ENCODE measurements at places on chromosomes 2 and 18.

GRCh38 chr2:230384986-230385385, 31.0 kb upstream of the SP100 start:
- DNase-seq = no peak

- no peak for DNase-seq
Measured at GRCh38 chr2:3349211-3349693, 28.4 kb downstream of the EIPR1 start.

- DNase-seq = no peak
Measured at GRCh38 chr2:84121-84520, 37.8 kb upstream of the FAM110C start.

GRCh38 chr18:11666176-11666575, 22.9 kb upstream of the GNAL start:
- no peak for DNase-seq

DNA sequence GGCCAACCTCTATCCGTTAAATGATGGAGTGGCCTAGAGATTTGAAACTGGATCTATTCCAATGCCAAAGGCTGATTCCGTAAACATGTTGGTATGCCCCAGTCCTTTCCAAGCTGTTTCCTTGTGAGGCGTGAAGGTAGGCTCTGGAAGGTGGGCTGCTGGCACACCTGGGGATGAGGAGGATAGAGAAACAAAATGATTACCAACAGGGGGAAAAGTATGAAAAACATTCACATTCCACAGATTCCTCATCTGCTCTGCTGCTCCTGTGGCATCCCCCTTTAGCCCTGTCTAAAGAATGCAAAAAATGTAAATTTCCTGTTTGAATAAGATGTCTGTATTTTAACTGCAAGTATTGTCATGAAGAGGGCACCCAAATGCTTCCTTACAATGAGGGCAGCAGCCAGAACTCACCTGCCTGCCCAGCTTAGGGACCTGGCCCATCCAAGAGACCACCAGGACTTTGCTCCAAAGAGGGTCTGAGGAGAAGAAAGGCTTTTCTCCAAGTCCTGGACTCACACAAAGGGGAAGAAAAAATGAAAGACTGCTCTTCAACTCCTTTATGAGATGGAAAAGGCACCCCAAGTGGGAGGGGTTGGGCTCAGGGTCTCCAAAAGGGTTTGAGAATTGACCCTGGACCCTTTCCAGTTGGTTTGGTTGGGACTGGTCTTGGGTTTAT, 132.3 kb upstream of the PELI1 start:
- DNase-seq = no peak

DNA sequence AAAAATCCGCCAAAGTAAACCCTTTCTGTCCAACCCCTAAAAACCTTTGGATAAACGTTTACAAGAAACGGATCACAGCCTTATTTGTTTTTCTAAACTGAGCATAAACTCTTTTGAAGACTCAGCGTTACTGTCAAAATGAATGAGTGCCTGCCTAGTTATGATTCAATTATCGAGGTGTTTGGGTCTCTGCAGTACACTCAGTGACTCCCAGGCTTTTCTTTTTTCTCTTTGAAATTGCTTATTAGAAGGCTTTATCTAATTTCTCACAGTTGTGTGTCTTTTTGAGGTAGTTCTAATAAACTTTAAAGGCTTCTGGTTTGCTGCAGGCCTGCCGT, 663 bp downstream of the RHBDD1 start:
- DNase-seq = no peak

DNA sequence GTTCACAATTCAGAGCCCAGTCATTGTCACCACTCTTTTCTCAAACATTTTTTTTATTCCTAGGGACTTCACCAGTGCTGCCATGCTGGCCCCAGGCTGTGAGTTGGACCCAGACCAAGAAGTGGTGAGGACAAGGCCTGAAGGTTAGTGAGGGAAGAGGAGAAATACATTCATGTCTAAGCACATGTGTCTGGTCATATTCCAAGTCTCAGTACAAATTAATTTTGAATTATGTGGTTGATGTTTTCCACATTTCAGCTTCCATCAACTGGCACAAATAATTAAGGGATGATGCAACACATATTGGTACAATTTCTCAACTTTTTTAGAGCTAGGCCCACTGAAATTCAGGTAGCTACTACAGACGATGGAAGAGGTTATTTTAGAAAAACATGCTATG, 106.6 kb upstream of the UPP2 start:
- DNase-seq = no peak

DNA sequence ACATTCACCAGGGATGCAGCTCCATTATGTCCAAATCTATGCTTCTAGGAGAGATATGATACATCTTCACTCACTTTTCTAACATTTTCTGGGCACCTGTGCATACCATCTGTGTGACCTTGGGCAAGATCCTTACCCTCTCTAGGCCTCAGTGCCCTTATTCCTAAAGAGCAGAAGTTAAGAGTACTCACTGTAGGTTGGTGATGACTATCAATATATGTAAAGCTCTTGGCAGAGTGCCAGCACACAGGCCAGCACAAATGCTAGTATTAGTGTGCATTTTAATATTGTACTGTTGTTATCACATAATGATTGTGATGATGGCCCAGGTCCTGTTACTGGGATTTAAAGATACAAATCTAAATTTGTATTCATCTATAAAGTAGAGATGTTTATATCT, 199.2 kb downstream of the RAD51AP2 start:
- no peak for DNase-seq

- no peak for DNase-seq
Measured at GRCh38 chr2:41489638-41490037, 558.2 kb upstream of the PKDCC start.

DNA sequence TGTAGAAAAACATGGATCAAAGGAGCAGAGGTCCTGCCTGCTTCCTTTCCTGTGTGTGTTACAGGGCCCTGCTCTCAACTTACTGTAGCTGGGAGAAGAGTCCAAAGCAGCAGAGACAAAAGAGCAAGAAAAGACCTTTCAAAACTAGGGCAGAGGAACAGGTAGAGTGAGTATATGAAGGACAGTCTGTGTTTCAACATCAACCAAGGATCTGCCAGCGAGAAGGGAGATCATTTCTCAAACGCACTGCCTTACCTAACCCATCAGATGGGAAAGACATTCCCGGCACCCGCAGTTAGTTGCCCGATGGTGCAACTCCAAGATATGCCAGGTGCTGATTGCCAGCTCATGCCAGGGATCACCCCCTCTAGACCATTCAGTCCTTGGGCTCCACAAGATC, 41.7 kb downstream of the MREG start:
- no peak for DNase-seq

DNA sequence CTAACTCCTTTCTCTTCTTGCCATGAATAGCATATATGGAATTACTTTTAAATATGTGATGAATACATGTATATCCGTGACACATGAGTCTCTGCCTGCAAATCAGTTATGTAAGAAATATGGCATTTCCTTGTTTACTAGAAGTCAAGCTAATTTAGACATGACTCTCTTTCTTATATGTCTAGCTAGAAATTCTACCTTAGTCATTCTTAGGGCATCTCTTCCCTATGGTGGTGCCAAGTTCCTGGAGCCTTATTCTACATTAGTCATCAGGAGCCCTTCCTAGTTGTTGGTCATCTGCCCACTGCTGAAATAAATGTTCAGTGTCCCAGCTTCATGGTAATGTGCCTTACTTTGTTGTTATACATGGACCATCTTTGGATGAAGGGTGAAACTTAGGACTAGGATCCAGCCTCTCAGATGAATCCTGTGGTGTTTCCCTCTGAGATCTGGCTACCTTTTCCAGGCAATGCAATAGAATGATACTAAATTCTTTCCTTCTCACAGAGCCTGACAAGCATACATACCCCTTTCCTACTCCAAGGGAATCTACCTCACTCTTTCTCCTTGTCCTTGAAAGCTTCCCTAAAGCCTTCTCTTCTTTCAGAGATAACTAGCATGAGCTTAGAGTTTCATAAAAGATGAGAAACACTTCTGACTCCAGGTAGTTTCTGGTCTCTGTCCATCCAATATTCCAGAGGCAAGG, 415.3 kb upstream of the VWC2L start:
- no peak for DNase-seq

- DNase-seq = no peak
Measured at GRCh38 chr2:113078350-113078839, 10.6 kb downstream of the IL1F10 start.

DNA sequence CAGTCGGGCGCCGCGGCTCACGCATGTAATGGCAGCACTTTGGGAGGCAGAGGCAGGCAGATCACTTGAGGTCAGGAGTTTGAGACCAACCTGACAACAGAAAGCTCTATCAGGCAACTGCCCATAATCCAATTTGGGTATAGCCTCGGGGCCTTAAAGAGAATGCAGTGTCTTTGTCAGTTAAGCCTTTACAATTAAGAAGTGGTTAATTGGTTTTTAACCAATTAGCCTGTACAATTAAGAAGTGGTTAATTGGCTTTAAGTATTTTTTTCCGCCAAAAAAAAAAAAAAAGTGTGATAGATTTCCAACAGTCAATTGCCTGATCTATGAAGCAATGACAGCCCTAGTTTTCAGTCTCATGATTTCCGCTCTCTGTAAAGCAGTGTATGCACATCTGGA, 74.6 kb upstream of the NARS1 start:
- DNase-seq = no peak

GRCh38 chr2:69241664-69242514, 145.1 kb downstream of the GFPT1 start:
- DNase-seq = no peak

DNA sequence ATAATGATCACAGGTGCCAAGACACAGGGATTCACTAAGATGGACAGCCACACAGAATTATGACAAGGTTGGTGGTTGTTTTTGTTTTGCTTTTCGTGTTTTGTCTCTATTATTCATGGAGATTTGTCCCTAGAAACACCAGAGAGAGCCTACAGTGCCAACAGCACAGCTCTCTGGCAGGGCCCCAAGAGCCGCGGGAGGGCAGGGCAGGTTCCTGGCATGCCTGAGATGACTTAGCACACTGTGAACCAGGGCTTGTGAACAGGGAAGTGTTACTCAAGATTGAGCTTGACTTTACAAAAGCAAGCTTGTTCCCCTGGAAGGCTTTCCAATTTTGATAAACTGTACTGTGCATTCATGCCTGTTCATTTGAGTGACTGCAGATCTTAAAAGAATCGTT, 437.4 kb upstream of the SALL3 start:
- DNase-seq = no peak

DNA sequence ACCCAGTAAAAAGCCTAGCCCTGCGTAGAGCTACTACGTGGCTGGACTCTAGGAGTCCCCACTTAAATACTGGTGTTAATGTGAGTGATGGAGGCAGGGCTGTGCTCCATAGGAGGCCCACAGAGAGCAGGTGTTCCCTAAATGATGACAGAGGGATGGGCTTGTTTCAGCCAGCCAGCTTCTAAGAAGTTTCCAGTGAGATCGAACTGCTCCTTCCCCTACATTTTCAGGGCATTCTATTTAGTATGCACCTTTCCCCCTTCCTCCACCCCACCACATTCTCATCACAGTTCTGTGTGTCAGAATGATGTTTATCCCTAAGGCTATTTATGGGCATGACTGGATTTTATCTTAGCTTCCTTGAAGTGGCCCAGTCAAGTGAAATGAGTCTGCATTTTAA, 213.0 kb downstream of the TRIB2 start:
- no peak for DNase-seq

- no peak for DNase-seq
Measured at GRCh38 chr2:71734620-71735019, 281.3 kb downstream of the DYSF start.

DNA sequence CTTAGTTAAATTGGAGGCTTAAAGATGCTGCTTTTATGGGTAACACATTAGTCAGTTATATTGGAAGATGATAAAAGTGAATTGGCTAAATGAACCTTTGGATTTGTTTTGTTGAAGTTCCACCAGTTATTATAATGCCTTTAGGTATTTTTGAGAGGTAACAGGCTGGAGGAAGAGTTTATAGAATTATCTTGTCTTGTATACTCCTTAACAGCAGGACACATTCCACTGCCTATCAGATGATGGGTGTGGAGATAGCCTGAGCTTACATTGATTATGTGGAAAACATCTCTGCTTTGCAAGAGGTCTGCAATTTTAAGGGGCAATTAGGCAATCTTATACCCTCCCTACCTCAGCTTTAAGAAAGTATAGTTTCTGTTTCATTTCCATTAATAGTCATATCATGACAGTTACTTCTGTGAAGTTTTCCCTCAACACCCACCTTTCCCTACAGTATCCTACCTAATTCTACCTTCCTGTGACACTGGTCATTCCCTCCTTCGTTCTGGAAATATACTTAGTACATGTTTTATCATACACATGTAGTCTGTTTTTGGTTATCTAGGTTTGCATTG, 403.7 kb upstream of the SPRED2 start:
- no peak for DNase-seq

GRCh38 chr2:9737053-9737875, 106.0 kb upstream of the TAF1B start:
- DNase-seq = no peak

GRCh38 chr2:143950704-143951103, 569.2 kb downstream of the ZEB2 start:
- no peak for DNase-seq

GRCh38 chr18:43868497-43868995, 591.3 kb upstream of the SYT4 start:
- no peak for DNase-seq

- DNase-seq = no peak
Measured at GRCh38 chr2:221458578-221458977, 113.5 kb downstream of the EPHA4 start.

DNA sequence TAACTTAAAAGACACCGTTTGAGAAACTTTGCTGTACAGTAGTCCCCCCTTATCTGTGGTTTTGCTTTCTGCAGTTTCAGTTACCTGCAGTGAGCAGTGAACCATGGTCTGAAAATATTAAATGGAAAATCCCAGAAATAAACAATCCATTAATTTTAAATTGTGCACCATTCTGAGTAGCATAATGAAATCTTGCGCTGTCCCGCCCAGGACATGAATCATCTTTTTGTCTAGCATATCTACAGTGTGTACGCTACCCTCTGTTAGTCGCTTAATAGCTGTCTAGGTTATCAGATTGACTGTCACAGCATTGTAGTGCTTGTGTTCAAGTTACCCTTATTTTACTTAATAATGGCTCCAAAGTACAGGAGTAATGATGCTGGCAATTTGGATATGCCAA, 6.1 kb downstream of the ARPC2 start:
- no peak for DNase-seq

- DNase-seq = no peak
Measured at GRCh38 chr2:3399829-3400228, 20.3 kb downstream of the TRAPPC12 start.

GRCh38 chr2:121555008-121555407, 24.3 kb downstream of the RNU4ATAC start:
- no peak for DNase-seq

DNA sequence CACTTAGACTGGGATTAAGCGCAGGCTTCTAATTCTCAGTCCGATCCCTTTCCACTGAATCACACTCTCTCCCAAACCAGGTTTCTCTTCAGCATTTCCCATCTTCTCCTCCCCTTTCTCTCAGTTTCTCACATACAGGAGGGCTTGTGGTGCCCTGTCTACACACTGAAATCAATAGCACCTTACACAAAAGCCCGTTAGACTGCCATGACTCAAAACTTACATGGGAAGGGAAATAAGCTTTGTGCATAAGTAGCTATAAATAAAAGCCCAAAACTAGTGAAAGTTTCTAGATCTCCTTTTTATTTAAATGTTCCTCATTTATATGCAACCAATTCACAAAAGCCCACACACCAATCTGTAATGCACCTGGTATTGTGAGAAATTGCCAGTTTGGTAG, 318.4 kb downstream of the TXNL1 start:
- no peak for DNase-seq

GRCh38 chr2:135840601-135841000, 3.6 kb upstream of the LCT start:
- DNase-seq = no peak

- DNase-seq = no peak
Measured at GRCh38 chr2:119862127-119862889, 102.6 kb downstream of the PTPN4 start.

GRCh38 chr2:149585166-149585885, 2.2 kb downstream of the MMADHC start:
- DNase-seq = no peak

All from activated T-helper 1 cell treated with anti-CD3 and anti-CD28 coated beads, Interleukin-2, amount 50 U/mL, for 16 hours (primary cell).